ENCODE measurements at places on chromosomes 7 and 10.
A peak's percentile ranks its signal among the peaks of the same experiment; 100 is the strongest.

- DNase-seq = no peak
Observed at GRCh38 chr10:108187408-108188012, 1023.0 kb upstream of the SORCS1 start.

GRCh38 chr10:97882142-97883091, 32.8 kb downstream of the GOLGA7B start:
- no peak for DNase-seq

- peak; percentile 46 for DNase-seq
Observed at GRCh38 chr7:6015917-6016652, 7.0 kb downstream of the AIMP2 start.

DNA sequence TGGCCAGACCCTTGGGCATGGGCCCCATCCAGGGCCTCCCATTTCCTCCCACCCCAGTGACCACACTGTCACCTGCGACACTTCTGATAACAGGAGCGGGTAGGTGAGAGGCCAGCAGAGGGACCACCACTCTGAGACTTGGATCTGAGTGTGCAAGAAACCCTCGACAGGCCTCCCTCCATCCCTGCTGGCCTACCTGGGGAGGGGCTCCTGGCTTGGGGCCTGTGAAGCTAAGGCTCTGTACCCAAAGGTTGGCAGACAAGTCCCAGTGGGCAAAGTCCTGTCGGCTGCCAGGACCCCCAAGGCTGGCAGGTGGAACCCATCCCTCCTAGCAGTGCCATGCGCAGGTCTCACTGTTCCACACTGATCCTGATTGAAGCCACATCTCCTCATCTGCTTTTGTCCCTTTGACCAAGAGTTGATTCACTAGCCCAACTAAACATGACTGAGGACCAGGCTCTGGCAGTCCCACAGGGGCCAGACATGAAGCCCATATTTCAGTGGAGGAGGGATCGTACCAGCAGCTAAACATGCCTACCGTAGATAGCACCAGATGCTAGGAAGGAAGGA, 1.2 kb upstream of the PGAM2 start:
- DNase-seq = no peak

DNA sequence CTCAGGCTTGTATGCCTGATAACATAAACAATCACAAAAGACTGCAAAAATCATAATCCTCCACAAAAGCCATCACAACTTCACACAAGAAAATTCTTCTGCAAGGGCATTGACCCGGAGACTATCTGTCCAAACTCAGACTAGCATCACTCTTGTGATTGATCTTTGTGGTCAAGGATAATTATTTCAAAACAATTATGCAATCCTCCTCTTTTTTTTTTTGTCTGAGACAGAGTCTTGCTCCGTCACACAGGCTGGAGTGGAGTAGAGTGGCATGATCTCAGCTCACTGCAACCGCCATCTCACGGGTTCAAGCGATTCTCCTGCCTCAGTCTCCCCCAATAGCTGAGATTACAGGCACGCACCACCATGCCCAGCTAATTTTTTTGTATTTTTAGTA, 22.2 kb downstream of the CDNF start:
- DNase-seq = no peak

Measured in mucosa of gallbladder (tissue), 1 donor.